Keratinocyte (primary cell): ENCODE measurements at places on chromosomes 1 and 21. TPM values are rescaled to one million over a fixed set of nuclear protein-coding genes. Genes with fewer than 3 reads are reported as not detected.

Gene PROK1
- not detected in 3 replicates for polyA plus RNA-seq

Gene SYT2
- polyA plus RNA-seq = 0.01 TPM in 2 of 3 replicates, not detected in the other

Gene BARHL2
- not detected in 3 replicates for polyA plus RNA-seq

Gene COL9A2
- polyA plus RNA-seq = 1.2 to 3.0 TPM (median 1.6 TPM) in 3 replicates

Gene THEM5
- 0.18 to 0.61 TPM (median 0.19 TPM) in 3 replicates for polyA plus RNA-seq

Gene SIK1
- polyA plus RNA-seq = 24.6 to 49.6 TPM (median 25.5 TPM) in 3 replicates

Gene KIF21B
- 0.17 to 0.20 TPM (median 0.17 TPM) in 3 replicates for polyA plus RNA-seq

DNA sequence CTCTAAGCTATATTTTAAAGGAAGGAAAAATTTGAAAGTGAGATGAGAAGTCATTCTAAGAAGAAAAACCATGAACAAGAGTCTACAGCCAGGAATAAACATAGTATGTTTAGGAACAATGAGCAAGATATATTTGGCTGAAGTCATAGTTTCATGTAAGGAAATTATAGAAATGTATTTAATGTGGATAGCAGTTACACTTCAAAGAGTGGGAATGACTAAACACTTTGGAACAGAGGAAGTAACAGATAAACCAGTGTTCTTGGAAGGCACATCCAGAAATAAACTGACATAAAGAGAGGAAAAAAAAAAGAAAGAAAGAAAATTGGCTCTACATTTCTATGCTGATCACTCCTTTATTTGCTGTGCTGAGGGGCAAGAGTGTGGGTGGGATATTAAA lies 18.0 kb downstream of the C8A start:
- DNase-seq = no peak

DNA sequence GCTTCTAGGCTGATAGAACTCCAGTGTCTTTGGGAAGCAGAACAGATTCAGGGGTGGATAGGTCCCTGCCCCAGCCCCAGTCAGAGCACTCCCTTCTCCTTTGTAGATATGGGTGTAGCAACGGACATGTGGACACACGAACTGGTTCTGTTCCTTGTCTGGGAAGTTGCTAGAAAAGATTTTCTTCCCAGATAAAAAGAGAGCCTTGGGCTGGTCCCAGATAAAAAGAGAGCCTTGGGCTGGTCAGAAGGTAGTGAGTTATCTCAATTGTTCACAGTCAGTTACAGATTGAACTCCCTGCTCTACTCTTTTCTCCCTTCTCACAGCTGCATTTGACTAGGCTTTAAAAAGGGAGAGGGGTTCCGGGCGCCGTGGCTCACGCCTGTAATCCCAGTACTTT lies 7.4 kb upstream of the EFNA1 start:
- DNase-seq = no peak

DNA sequence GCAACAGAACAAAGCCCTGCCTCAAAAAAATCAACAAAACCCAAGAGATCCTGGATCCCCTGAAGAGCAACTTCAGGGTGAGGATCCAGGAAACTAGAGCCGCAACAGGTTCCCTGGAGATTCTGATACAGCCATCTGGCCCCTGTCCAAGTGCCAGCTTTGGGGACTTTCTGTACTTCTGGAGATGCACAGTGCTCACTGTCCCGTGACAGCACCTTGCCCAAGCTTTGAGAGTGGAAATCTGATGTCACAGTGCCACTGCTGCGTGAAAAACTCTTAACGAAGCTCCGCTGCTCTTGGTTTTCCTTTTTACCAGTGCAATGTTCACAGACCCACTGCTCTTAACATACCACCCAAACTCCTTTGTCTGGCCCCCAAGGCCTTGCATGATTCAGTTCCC lies 26.3 kb downstream of the STK40 start:
- no peak for DNase-seq

DNA sequence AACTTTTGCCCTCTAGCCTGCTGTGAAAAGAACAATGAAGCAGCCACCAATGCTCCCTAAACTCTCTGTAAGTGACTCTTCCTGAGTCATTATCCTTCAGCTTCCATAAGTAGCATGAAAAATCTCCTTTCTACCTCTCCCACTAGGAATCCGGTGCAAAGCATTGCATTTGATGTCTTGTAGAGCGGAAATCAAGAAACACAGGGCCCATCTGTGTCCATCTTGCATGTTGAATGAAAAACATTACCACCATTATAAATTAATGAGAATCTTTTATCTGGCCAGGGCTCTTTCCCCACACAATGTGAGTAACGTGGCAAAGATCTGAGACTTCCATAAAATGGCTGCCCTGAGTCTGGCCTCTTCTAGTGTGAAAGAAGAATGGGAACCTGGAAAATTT lies 324.4 kb downstream of the ADGRL2 start:
- DNase-seq = no peak

GRCh38 chr1:36420836-36421317 lies 23.2 kb upstream of the LSM10 start:
- peak; percentile 60 for DNase-seq

- DNase-seq = no peak
These were observed 8.7 kb upstream of the COL6A1 start for GRCh38 chr21:45972716-45973474.

- DNase-seq = no peak
These were observed 81.2 kb downstream of the TEX35 start for GRCh38 chr1:178594133-178594532.

DNA sequence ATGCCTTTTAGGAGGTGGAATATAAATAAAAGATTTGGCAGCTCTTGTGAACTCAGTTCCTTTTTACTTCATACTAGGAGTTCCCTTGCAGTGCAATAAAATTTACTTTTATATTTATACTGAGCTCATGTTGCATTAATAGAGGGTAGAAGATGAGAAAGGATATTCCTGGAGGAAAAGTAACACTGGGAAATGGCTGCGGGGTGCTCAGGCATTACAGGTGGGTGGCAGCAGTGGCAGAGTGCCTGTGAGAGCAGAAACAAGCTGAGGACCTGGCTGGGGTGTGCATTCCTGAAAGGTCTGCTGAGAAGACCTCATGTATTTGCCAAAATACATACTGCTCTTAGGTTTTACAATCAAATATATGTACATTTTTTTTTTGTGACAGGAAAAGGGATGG lies 126.9 kb downstream of the COQ8A start:
- DNase-seq = no peak

DNA sequence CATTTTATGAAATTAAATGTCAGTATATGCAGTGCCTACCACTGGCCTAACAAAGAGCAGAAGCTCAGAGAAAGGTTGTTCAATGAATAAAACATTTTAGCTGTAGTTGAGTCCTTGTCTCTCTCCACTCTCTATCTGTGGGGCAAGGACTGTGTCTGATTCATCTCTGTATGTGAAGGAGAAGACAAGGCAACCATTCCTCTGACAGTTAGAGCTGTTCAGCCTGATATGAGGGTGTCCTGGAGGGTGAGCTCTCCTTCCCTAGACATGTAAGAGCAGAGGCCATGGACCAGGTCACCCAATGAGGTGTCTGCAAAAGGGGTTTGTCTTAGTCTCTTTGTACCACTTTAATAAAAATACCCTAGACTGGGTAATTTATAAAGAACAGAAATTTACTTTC lies 4.5 kb upstream of the PDZK1IP1 start:
- DNase-seq = no peak

GRCh38 chr1:63674865-63675419 lies 81.7 kb downstream of the PGM1 start:
- DNase-seq = no peak
